8988T (cell line): ENCODE measurements at places on chromosomes 5 and 9.

- DNase-seq: peak; percentile 23
These were observed 2.7 kb downstream of the TERT start for GRCh38 chr5:1292139-1292538.

- DNase-seq: no peak
These were observed 45.1 kb downstream of the FBXO38 start for GRCh38 chr5:148428848-148429247.

DNA sequence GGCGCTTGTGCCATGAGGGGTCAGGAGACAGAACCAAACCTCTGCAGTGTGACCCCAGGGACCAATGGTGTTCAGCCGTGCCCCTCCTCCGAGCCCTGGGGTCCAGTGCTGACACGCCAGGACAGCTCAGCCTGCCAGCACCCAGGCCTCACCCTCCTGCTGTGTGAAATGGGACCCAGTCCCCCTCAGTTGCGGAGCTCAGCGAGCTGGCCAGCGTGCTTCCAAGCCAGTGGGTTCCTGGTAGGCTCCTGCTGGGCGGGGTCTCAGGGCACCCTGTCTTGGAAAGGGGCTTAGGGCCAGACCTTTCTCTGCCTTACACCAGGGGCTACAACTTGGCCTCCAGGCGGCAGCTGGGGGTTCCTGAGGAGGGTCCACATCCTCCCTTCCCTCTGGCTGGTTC is 4.4 kb downstream of the RNF44 start:
- DNase-seq: no peak

GRCh38 chr9:3262826-3263529 is 262.8 kb downstream of the RFX3 start:
- no peak for DNase-seq

- DNase-seq: no peak
These were observed 214.2 kb downstream of the NFIB start for GRCh38 chr9:14099737-14100136.

GRCh38 chr9:125461636-125462190 is 200.1 kb downstream of the GAPVD1 start:
- DNase-seq: no peak

DNA sequence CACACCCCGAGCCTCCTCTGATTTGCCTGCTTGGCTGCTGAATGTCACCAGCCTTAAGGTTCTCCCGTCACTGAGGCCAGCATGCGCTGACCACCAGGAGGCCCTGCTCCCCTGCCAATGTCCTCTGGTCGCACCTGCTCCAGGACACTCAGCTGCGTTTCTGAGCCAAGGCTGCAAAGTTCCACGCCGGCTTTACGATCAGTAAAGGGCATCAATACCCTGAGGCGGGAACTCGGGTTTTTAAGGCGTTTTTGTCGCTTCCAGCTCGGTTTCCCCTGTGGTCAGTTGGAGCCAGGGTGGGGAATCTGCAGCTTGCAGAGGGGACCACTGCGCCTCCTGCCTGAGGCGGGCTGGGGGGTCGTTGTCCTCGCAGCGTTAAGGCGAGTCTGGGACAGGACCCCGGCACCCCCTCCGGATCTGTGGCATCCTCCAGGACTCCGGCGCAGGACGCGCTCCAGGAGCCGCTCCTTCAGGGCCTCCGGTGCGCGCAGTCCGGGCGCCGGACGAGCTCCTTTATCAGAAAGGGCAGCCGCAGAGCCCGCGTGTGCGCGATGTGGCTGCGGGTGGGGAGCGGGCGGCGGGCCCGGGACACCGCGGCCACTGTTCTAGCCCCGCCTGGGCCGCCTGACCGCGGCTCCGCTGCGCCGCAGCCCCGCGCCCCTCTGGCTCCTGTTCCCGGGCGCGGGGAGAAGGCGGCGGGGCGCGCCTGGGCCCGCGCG is 24.1 kb upstream of the FLT4 start:
- no peak for DNase-seq

DNA sequence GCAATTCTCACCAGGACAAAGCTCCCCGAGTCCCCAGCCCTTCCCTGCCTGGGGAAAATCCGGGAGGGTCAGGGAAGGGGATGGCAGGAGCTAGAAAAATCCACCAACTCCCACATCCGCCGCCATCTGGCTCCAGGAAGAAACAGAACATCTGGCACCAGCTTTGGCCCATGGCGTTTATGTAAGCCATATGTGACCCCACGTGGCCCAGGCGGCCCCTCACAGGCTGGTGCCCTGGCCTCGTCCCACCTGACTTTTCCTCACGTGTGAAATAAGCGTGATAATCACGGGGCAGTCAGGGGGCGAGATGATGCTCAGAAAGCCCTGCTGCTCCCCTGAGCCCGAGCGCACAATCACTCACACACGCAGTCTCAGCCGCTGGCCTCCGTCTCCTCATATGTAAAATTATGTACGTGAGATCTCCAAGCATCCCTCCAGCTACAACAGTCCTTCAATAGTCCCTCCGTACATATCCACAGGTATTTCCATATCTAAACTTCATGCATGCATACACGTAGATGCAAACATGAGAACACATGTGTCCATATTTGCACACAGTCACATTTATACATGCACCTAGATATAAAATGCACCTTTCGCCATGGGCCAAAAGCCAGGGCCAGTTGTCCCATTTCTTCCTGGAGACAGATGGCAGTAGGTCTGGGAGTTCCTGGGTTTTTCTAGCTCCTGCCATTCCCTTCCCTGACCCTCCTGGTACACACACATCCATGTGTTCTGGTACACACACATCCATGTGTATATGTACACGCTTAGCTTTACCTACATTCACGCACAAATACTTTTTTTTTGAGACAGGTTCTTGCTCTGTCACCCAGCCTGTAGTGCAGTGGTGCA is 28.9 kb downstream of the PLPP7 start:
- no peak for DNase-seq

DNA sequence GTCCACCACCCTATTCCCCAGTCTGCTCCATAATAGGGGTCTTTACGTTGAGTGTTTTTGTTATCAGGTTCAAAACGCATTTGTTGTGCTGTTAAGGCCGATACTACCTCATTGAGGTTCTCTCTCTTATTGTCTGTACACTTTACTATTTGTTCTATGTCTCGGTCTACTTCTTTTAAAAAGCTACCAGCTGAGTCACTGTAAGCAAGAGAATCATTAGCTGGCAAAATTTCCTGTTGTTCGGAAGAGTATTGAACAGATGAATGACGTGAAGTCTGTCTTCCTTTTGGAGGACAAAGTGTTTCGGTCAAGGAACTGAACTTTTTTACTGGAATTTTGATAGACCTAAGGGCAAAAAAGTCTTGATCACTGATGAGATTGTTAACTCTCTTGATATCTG is 10.3 kb downstream of the LYSMD3 start:
- no peak for DNase-seq

- no peak for DNase-seq
These were observed 375.1 kb upstream of the ST8SIA4 start for GRCh38 chr5:101278011-101278687.

DNA sequence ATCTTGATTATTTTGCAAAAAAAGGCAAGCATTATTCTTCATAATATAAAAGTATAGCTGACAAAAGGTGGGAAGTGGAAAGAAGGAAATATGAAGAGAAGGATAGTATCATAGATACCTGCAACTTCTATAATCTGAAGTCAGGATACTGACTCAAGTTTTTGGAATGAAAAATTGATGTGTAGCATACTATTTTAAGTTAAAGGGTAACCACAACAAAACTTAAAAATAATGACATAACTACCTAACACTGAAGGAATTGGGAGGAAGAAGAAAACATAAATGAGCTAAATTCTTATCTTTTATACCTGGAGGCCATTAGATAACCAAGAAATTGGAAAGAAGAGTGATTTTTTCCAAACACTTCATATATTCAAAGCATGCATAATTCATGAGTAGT is 51.8 kb upstream of the TLE1 start:
- DNase-seq: no peak

DNA sequence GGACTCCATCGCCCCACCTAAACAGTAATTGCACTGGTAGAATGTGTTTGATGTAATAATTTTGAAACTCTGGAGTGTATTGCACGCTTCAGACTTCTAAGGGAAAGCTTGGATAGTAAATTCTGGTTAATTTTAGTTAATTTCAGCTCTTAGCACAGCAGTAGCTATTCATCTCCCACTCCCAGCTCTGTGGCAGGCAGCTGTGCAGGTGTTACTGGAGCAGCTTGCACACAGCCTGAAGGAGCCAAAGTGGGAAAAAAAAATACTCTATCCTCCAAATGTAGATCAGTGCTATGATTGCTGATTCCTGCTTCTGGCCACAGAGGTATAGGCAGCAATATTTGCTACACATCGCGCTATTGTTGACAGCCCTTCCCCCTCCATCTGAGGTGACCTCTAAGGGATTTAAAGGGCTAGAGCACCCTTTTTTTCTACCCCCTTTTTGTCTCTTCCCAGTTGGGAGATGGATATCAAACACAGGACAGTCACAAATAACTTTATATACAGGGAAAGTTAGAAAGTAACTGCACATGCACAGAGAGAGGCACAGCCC is 97.4 kb downstream of the KCTD16 start:
- no peak for DNase-seq

DNA sequence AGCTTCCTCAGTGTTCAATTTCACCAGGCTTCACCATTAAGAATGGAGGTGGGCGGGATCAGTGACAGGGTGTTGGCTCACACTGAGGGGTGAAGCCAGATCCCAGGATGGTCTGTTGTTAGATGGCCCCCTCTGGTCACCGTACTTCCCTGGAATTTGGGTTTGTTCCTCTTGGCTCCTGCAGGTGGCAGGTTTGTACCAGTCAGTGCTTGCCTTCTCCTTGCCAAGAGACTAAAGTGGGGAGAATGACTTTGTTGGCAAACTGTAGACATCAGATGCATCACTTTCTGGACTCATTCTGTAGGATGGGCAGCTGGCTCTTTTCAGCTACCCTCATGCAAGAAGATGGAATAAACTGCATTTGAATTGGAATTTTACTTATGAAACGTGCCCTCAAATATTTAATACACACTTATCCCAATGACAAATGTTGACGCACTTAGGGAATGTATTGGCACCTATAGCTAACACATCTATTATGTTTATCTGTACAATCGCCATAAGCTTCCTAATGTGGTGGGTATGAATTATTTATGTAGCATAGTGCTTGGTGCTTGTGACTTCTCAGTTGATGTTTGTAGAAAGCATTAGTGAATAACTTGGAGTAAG is 31.4 kb upstream of the ANKRD55 start:
- DNase-seq: peak; percentile 33

DNA sequence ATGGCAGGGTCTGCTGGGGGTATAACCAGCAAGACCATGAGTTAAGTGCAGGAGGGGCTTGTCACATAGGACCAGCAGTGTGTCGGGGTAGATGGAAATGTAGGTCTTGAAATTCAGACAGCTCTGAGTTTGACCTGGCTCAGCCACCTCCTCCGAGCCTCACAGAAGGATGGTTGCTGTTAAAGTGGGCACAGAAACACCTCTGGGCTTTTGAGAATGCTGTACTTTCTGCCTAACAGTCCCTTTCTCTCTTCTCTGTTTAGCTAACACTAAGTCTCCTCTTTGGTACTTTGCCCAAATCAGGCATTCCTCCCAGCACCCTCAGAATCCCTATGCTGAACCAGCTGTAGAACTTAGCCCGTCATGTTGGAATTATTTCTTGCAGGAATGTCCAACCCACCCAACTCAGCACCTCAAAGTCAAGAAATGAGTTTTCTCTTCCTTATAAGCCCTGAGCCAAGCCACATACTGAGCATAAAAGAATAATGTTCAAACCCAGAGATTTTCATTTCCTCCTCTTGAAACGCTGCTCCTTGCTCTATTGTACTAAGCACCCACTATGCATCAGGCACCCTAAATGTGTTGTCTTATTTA is 41.7 kb upstream of the MATR3 start:
- no peak for DNase-seq

DNA sequence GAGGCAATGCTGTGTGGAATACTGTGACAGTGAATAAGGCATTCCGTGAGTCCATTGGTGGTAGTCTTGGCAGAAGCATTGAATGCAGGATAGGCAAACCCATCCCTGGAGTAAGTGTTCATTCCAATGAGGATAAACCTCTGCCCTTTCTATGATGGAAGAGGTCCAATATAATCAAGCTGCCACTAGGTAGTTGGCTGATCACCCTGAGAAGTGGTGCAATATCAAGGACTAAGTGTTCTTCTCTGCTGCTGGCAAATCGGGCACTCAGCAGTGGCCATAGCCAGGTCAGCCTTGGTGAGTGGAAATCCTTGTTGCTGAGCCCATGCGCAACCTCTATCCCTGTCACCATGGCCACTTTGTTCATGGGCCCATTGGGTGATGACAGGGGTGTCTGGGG is 70.1 kb downstream of the FBXO4 start:
- DNase-seq: no peak

GRCh38 chr5:3033033-3033755 is 281.7 kb upstream of the IRX2 start:
- DNase-seq: no peak

- no peak for DNase-seq
These were observed 238.3 kb downstream of the NPR3 start for GRCh38 chr5:32949286-32949970.

GRCh38 chr9:110049699-110050450 is 158.1 kb downstream of the C9orf152 start:
- DNase-seq: no peak

GRCh38 chr5:100746730-100747129 is 156.4 kb downstream of the ST8SIA4 start:
- DNase-seq: no peak

- no peak for DNase-seq
These were observed 80.6 kb downstream of the MYO10 start for GRCh38 chr5:16855485-16855884.

DNA sequence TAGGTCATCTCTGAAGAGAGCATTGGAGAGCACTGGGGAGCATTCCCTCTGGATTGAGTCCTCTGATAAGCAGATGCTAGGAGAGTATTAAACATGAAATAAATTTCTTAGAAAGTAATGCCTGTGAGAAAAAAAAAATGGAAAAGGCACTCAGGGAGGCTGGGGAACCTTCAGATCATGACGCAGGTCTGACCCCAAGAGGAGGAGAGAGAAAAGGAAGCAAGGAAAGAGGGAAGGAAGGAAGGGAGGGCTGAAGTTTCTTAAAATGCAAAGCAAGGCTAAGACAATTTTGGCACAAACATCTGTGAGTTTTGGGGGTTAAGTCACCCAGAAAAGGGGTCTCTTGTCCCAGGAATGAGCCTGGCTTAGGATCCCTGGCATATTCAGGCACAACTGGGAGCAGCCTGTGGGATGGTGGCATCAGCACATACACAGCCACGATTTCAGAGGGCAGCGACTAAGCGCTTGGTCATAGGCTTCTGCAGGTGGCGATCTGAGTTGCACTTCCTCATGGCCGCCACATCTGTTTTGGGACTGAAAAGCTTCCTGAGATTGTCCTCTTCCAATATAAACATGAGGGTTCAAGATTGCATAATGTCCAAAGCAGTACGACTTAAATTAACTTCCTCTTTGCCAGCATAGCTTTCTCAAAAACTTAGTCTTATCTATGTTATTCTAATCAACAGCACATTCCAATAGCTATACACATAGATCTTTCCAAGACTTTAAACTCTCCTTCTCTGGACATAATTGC is 692.7 kb downstream of the DNAH5 start:
- no peak for DNase-seq

DNA sequence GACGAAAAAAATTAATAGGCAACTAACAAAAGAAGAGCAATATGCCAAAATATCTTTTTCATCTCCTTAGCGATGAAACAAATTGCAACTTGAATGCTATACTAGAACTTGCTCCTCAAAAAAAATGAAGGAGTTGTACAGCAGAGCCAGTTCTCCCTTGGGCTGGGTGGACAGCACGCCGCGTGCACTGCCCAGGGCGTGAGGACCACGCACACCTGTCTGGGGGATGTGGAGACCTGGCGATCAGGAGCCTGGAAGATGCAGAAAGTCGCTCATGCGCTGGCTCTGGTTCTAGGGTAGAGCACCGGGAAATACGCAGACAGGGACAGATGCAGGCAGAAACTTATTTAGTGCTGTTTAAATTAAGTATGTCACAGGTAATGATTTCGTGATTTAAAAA is 342.0 kb upstream of the IRX4 start:
- DNase-seq: no peak
